Activated CD4-positive, CD25-positive, alpha-beta regulatory T cell treated with anti-CD3 and anti-CD28 coated beads, Interleukin-2, amount 50 U/mL, for 16 hours (primary cell): ENCODE measurements at places on chromosomes 1 and 21.

DNA sequence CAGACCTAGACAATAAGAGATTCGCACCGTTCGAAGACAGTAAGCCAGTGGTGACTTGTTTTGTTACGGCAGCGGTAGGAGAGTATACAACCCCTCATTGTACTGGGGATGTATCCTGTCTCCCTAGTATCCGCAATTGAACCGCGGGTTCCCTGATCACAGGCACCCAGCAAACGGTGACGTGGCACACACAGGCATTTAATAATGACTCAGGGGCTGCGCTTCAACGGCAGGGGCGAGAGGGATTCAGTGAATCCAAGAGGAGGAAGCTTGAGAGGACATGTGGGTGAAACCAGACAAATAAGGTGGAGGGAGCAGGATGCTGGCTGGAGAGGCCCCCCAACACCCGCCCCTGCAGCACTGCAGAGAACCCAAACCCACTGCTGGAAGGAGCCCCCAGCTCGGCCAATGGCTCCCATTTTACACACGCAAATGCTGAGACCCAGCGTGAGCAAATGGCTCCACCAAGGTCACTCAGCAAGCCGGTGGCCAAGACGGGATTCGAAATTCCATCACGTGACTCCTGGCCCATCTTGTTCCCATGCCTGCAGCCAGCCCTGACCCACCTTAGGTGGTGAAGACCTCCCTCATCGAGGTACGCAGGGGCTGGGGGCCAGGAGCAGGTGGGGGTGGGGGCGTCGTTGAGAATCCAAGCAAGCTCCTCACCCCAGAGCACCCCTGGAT, 149.9 kb downstream of the SYF2 start:
- no peak for DNase-seq

- no peak for DNase-seq
Observed at GRCh38 chr1:18899363-18900049, 2.8 kb downstream of the ALDH4A1 start.

DNA sequence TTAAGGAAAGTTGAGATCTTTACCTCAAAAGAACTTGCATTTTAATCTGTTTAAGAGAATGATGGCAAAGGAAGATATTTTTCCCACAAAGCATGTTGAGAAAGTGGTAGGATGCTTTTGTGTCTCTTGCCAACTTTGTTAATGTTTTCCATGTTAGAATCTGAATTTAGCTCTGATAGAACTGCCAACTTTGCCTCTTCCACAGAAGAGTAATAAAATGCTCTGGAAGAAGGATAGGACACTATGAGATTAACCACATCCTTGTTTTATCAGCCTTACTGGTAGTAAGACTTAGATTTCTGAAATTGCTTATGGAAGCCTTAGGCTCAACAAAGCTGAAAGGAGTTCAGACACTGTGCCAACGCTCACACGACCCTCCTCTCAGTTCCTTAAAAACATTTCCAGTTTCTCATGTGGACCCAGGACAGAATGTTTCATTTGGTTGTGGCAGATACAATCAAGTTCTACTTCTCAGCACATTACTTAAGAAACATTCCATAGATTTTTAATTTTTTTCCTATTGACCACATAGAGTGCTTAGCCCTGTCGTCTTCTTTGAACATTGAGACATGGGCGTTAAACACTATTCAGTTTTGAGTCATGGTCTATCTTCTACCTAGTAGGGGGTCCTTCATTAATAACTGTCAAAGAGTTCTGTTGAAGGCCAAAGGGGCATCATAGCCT, 59.0 kb downstream of the MTR start:
- DNase-seq, result no peak

DNA sequence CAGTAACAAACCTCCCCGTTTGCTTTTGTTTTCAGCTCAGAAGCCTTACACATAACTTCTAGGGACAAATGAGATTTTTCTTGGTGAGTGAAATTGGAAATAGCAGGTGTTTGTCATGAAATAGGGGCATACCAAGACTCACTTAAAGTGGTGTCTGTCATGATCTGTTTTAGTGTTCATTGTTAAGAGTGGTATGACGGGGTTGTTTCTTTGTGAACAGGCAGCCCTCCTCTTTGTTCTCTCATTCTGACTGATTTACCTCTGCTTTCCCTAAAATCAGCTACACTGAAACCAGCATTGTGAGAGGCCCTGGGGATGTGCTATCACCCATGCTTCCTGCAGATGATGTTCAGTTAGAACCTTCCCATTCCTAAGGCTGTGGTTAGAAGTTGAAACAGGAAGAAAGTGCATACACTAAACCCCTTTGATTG, 2.5 kb upstream of the ERO1B start:
- no peak for DNase-seq

- no peak for DNase-seq
Observed at GRCh38 chr1:17215545-17215890, 10.6 kb downstream of the PADI1 start.

DNA sequence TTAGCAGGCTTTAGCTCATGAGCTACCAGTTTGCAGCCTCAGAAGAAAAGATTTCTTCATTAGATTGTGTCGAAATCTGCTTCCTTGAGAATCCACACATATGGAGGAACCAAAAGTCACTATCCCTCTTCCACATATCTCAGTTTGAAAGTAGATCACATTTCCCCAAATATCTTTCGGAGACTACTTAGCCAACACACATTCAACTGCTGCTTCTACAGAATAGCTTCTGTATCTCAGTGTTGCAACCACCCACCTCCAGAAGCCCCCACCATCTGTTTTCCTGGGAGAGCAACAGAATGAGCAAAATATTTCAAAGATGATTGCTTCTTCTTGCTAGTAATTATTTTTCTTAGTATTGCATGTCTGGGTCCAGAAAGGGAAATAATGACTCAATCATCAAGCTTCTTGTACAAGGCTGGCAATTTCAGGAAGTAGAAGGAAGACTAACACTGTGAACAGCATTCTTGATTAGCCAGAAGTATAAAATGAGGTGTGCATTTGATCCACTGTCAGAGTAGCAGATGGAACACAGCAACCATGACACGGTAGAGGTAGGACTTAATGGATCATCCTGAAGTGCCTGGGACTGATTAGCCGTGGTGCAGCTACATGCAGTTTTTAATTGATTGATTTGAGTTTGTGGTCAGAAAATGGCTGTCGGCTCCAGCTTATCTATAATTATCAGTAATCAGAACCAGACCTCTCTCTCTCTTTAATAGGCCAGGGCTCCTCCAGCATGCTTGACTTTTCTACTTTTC, 24.9 kb downstream of the ZC3H11B start:
- no peak for DNase-seq

- DNase-seq, result no peak
Observed at GRCh38 chr1:191690931-191691330, 467.3 kb upstream of the RGS18 start.

DNA sequence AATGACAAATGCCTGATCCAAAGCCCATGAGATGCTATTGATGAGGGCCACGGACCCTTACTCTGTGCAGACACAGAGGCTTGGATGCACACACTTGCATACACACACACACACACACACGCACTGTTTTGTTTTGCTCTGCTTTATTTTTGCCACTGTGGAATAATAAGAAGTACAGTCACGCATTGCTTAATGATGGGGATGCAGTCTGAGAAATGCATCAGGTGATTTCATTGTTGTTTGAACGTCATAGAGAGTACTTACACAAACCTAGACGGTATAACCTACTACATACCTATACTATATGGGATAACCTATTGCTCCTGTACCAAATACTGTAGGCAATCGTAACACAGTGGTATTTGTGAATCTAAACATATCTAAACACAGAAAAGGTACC, 104.4 kb downstream of the RHOU start:
- no peak for DNase-seq

DNA sequence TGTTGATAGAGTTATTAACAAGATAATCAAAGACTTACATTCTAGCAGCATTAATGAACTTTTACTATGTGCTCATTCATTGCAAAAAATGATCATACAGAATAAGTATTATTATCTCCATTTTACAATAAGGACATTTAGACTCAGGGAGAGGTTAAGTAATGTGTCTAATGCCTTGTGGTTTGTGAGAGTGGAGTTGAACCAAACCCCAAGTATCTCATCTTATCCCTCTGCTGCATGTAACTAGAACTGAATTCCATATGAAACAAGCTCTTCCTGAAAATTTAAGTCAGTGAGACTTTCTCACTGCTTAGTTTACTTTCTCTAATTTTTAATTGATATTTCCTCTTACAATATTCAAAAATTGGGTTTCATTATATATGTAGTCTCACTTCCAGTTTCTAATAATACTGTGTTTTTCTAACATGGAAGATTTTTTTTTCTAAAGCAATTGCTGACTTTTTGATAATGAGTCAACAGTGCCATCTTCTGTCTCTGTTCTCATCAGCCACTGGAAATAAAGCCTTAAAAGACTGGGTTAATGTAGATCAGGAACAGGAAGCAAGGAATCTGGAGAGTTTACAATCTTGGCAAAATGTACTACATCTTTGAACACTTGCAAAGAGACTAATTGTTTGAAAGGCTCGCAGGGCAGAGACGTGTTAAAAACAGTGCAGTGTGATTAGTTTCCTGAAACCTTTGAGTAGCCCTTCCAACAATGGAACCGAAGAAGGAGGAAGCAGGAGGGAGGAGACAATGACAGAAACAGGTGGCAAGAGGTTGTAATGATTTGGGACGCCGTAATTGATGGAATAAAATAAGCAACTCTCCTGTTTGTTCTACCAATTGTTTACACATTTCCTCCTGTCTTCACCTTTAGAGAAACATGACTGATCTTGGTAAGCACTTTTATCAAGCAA, 567.6 kb downstream of the MRPL39 start:
- DNase-seq, result no peak

- no peak for DNase-seq
Observed at GRCh38 chr1:19169642-19170041, 40.4 kb downstream of the UBR4 start.

DNA sequence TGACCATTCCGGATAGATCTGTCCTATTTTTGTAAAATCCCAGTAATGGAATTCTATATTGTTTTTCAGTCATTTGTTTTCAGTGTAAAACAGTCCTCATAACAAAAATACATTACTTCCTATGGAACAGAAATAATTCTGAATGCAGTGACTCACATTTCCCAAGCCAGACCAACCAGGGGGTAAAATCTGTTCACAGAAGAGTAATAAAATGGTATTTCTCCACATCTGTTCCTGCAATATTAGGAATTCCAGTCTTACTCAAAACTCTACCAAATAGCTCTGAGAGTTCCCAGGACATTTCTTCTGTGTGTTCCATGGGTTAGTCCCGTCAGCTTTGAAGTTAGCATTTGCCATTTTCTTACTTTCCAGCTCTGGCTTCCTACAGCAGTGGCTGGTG, 2.6 kb upstream of the DDR2 start:
- DNase-seq, result no peak

DNA sequence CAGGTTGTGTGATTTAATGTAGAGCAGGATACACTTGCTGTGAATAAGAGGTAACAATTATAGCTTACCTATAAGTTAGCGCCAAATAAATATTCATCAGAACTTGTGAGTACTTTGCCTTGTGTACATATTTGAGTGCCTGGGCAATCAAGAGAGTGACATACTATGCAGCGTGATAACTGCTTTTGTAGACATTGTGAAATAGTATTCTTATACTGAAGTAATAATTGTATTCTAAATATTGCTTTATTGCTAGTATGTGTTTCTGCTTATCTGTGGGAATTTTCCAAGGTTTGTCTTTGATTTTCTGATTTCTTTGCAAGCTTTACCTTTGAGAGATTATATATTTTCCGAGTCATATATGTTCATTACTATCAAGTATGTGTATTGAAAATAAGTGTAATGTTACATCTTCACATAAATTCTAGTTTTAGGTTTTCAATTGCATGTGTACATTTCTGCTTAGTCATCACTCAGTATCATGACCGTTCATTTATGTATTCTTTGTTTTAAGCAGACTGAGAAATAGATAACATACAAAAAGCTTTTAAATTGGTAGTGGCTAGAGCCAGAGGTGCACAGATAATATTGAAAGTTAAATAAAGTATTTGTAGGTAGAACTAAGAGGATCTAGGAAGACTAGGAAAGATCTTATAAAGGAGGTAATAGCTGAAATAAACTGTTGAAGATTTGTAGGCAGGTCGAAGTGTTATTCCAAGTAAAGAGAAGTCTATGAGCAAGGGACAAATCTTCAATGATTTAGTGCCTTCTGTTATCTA, 19.5 kb downstream of the USP25 start:
- DNase-seq, result no peak

DNA sequence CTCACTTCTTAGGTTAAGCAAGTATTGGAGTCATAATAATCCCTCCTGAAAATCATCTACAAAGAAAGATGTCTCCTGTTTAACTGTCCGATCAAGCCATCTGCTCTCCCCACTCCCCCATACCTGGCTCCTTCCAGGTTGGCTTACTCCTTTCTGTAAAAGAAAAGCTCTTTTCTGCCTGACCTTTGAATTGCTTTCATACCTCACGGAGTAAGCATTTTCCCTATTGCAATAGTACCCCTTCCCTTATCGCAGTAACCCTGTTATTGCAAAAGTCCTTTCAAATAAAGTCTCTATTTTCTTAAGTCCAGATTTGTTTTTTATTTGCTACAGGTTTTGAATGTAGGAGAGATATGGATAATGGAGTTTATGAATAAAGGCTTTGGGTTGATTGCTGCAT, 150.4 kb downstream of the GRIK1 start:
- DNase-seq, result no peak

DNA sequence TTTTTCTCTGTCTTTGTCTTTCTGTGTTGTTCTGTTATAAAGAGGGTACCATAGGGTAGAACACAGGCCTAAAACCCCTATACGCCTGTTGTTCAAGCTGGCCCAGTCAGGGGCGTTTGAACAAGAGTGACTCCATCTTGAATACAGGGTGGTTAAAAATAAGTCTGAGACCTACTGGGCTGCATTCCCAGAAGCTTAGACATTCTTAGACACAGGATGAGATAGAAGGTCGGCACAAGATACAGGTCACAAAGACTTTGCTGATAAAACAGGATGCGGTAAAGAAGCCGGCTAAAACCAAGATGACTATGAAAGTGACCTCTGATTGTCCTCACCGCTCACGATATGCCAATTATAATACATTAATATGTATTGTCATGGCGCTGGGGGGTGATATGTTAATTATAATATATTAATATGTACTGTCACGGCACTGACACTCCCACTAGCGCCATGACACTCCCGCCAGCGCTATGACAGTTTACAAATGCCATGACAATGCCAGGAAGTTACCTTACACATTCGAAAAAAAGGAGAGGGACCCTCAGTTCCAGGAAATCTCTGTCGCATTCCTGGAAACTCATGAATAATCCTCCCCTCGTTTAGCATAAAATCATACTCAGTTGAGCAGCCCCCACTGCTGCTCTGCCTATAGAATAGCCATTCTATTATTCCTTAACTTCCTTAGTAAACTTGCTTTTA, 58.5 kb upstream of the KLHDC7A start:
- DNase-seq, result no peak

GRCh38 chr1:58045094-58045705, 501.3 kb downstream of the OMA1 start:
- no peak for DNase-seq

DNA sequence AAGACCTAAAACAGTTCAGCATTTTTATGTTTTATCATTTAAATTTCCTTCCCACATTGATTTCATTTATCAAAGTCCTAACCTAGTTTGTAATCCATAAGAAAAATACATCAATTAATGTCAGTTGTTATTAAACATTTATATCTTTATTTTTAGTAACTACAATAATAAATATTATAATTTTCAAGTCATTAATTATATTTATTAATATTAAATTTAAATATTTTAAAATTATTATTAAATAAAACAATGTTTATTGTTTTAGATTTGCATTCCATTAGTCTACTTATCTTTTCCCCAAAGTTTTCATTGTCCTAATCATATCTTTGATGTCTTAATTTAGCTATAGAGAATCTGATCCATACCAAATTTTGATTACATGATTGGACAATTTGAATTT, 368.9 kb downstream of the PLA2G4A start:
- no peak for DNase-seq

GRCh38 chr1:27973771-27974416, 14.1 kb downstream of the XKR8 start:
- no peak for DNase-seq
